ENCODE measurements at places on chromosomes 5 and 9. TPM values are rescaled to one million over a fixed set of nuclear protein-coding genes. Genes with fewer than 3 reads are reported as not detected.

RXFP3 gene
- total RNA-seq = not detected

CARD6 gene
- 2.8 TPM for total RNA-seq

PAPPA gene
- total RNA-seq = 0.42 TPM

ANKRD33B gene
- total RNA-seq = 6.6 TPM

TAL2 gene
- not detected for total RNA-seq

KCNV2 gene
- not detected for total RNA-seq

FBXW5 gene
- total RNA-seq = 96.9 TPM

TEK gene
- total RNA-seq = not detected

PCA3 gene
- not detected for total RNA-seq

NME5 gene
- total RNA-seq = not detected

- no peak overlapping the region for H3K27ac ChIP-seq
- H3K4me1 ChIP-seq = no peaks in the 10 kb centered on the region
- H3K27me3 ChIP-seq = no peaks in the 10 kb centered on the region
- no peak overlapping the region for H3K4me3 ChIP-seq
- no peaks in the 10 kb centered on the region for H3K36me3 ChIP-seq
- no peak for DNase-seq
Observed at GRCh38 chr9:116042321-116042720, 111.3 kb upstream of the PAPPA start.

GRCh38 chr9:86340356-86341006, 13.7 kb downstream of the TUT7 start:
- H3K27ac ChIP-seq = peak overlapping the region; percentile 29
- H3K4me1 ChIP-seq = peaks cover 23% of the 10 kb centered on the region
- H3K27me3 ChIP-seq = no peaks in the 10 kb centered on the region
- peaks cover 94% of the 10 kb centered on the region for H3K36me3 ChIP-seq
- H3K4me3 ChIP-seq = no peak overlapping the region

- no peak for DNase-seq
- no peaks in the 10 kb centered on the region for H3K4me1 ChIP-seq
- no peak overlapping the region for H3K4me3 ChIP-seq
- peaks cover 5% of the 10 kb centered on the region for H3K27me3 ChIP-seq
- H3K27ac ChIP-seq = no peak overlapping the region
- H3K36me3 ChIP-seq = no peaks in the 10 kb centered on the region
Observed at GRCh38 chr5:69011910-69012309, 81.9 kb upstream of the SLC30A5 start.

- no peak for DNase-seq
- H3K36me3 ChIP-seq = no peaks in the 10 kb centered on the region
- H3K4me3 ChIP-seq = no peak overlapping the region
- no peak overlapping the region for H3K27ac ChIP-seq
- no peaks in the 10 kb centered on the region for H3K4me1 ChIP-seq
Observed at GRCh38 chr9:95077766-95078370, 239.6 kb downstream of the FANCC start.

DNA sequence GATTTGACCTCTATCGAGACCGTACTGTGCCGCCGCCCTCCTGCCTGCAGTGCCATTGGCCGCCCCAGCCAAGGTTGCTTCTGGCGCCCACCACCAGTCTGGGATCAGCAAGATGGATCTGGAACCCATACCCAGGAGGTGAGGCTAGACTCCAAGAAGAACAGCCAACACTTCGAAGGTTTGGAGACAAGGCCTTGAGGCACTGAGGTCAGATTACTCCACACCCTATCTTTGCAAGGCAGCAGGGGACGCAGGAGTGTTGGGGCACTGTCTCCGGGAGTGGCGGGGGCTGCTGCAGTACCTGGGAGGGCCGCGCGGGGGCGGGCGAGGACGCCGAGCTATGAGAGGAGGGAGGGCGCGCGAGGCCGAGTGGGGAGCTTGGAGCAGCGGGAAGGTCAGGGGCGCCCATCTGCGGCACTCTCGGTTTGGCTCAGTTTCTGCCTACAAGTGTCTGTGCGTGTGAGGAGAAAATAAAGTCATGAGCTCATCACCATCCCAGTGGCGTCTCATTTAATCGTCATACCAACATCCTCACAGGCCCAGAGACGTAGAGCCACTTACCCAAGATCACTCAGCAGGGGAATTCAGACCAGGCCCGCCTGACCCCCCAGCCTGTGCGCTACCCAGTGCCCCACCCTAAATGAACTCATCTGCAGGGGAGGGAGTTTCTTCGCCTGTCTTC, 20.5 kb upstream of the PSD2 start:
- no peaks in the 10 kb centered on the region for H3K36me3 ChIP-seq
- peaks cover 5% of the 10 kb centered on the region for H3K27me3 ChIP-seq
- peak; percentile 56 for DNase-seq
- no peaks in the 10 kb centered on the region for H3K4me1 ChIP-seq
- H3K27ac ChIP-seq = no peak overlapping the region
- H3K4me3 ChIP-seq = no peak overlapping the region

- peaks cover 14% of the 10 kb centered on the region for H3K4me1 ChIP-seq
- DNase-seq = no peak
- no peak overlapping the region for H3K27ac ChIP-seq
- H3K27me3 ChIP-seq = no peaks in the 10 kb centered on the region
- H3K4me3 ChIP-seq = no peak overlapping the region
- H3K36me3 ChIP-seq = no peaks in the 10 kb centered on the region
Observed at GRCh38 chr9:4617752-4618151, 44.3 kb upstream of the PLPP6 start.

DNA sequence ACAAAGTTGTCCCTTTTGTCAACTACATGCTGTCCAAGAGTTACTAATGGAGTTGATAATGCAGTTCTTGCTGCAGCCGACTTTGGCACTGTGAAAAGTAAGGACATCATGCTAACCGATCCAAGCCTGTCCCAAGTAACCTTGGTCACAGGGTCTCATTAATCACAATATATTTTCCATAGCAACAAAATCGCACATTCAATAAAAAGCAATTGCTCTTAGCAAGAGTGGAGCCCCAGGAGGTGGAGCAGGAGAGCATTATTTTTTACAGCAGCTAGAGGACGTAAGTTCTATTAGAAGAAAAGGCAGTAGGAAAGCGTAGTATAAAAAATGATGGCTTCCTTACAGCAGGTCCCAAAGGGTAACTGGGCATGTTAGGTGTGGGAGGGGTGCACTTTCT, 570.3 kb downstream of the EBF1 start:
- H3K27ac ChIP-seq = no peak overlapping the region
- H3K36me3 ChIP-seq = no peaks in the 10 kb centered on the region
- DNase-seq = no peak
- H3K27me3 ChIP-seq = no peaks in the 10 kb centered on the region

GRCh38 chr9:72758944-72759343, 193.9 kb downstream of the ALDH1A1 start:
- no peak overlapping the region for H3K27ac ChIP-seq
- H3K4me1 ChIP-seq = no peaks in the 10 kb centered on the region
- DNase-seq = no peak
- H3K36me3 ChIP-seq = no peaks in the 10 kb centered on the region
- H3K4me3 ChIP-seq = no peak overlapping the region
- peaks cover 2% of the 10 kb centered on the region for H3K27me3 ChIP-seq

- H3K27ac ChIP-seq = no peak overlapping the region
- DNase-seq = no peak
- no peak overlapping the region for H3K4me3 ChIP-seq
- no peaks in the 10 kb centered on the region for H3K4me1 ChIP-seq
Observed at GRCh38 chr9:76732341-76732958, 31.8 kb upstream of the PCA3 start.

- DNase-seq = no peak
- H3K4me3 ChIP-seq = no peak overlapping the region
- peaks cover 9% of the 10 kb centered on the region for H3K4me1 ChIP-seq
- H3K27ac ChIP-seq = no peak overlapping the region
- peaks cover 45% of the 10 kb centered on the region for H3K27me3 ChIP-seq
Observed at GRCh38 chr5:54883374-54884194, 101.8 kb downstream of the ESM1 start.

- H3K4me1 ChIP-seq = peaks cover 20% of the 10 kb centered on the region
- no peak for DNase-seq
- no peaks in the 10 kb centered on the region for H3K27me3 ChIP-seq
- H3K4me3 ChIP-seq = no peak overlapping the region
- peaks cover 25% of the 10 kb centered on the region for H3K36me3 ChIP-seq
- H3K27ac ChIP-seq = no peak overlapping the region
Observed at GRCh38 chr9:35609001-35609819, 4.1 kb downstream of the TESK1 start.

- H3K27me3 ChIP-seq = no peaks in the 10 kb centered on the region
- no peaks in the 10 kb centered on the region for H3K4me1 ChIP-seq
- no peak for DNase-seq
- no peak overlapping the region for H3K27ac ChIP-seq
- H3K36me3 ChIP-seq = no peaks in the 10 kb centered on the region
Observed at GRCh38 chr9:88746743-88747398, 211.9 kb downstream of the NXNL2 start.

DNA sequence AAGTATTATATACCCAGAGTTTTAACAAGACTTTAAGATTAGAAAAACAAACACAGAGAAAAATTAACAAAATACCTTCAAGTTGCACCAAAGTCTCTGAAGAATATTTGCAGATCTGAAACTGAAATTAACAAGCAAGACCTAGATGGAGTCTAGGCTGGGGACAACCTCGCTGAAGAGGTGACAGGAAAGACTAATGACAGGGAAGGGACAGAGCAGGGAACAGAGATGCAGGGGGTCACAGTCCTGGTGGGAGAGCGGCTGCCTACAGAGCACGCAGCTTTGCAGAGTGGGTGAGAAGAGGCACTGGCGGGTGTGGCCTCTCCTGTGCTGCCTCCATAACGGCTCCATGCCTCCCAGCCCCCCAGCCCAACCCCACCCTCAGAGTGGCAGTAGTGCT, 13.5 kb downstream of the RETREG1 start:
- H3K27ac ChIP-seq = no peak overlapping the region
- H3K27me3 ChIP-seq = no peaks in the 10 kb centered on the region
- H3K4me3 ChIP-seq = no peak overlapping the region
- no peak for DNase-seq
- peaks cover 23% of the 10 kb centered on the region for H3K36me3 ChIP-seq
- no peaks in the 10 kb centered on the region for H3K4me1 ChIP-seq

- H3K27me3 ChIP-seq = no peaks in the 10 kb centered on the region
- H3K36me3 ChIP-seq = no peaks in the 10 kb centered on the region
- no peak overlapping the region for H3K27ac ChIP-seq
- H3K4me3 ChIP-seq = no peak overlapping the region
Observed at GRCh38 chr5:171714851-171715250, 70.8 kb upstream of the SMIM23 start.

GRCh38 chr9:115628426-115628825, 510.5 kb upstream of the TNC start:
- H3K4me3 ChIP-seq = no peak overlapping the region
- H3K27ac ChIP-seq = no peak overlapping the region
- DNase-seq = no peak

Measured in CD4-positive, CD25-positive, alpha-beta regulatory T cell (primary cell).